ENCODE measurements at places on chromosomes 4 and X.
A peak's percentile ranks its signal among the peaks of the same experiment; 100 is the strongest.

DNA sequence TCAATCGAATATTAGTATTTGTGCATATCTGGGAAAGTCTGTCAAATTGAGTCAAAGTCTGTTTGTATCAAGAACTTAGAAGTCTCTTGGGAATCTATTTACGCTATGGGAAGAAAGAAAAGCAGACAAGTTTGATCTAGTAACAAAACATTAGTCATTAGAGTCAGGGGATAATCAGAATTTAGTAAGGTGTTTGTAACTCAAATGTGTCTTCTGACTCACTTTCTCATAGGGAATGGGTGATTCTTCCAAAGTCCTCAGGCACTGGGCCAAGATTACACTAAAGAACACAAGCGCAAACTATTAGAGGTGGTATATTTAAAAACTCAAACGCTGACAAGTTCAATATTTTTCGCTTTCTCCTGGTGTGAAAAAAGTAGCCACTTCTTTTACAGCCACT, 926.5 kb downstream of the PDHA2 start:
- no peak for DNase-seq

GRCh38 chrX:150940844-150941495, 42.2 kb upstream of the HMGB3 start:
- no peak for DNase-seq

DNA sequence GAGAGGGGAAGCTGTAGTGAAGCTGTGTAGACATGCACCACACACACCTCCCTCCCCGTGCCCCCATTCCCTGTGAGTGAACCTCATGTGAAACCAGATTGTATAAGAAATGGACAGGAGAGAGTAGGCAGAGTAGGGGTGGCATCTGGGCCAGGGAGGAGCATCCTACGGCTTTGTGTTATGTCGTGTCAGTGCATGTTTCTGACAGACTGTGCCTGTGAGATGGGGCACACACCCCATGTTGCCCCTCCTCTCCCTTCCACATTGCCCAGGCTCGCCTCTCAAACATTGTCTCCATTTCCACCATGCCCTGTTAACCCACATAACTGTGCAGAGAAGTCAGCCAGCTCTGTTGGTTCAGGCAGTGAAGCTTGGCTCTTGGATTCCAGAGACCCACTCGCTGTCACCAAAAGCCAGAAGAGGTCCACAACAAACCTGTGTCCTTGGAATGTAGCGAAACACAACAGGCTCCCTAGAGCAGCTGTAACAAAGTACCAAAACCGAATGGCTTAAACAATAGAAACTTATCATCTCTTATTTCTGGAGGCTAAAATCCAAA, 56.1 kb downstream of the SLC9A6 start:
- DNase-seq: no peak

GRCh38 chr4:185033072-185033471, 14.8 kb downstream of the HELT start:
- no peak for DNase-seq

GRCh38 chrX:5337160-5337559, 891.5 kb downstream of the NLGN4X start:
- DNase-seq: no peak

DNA sequence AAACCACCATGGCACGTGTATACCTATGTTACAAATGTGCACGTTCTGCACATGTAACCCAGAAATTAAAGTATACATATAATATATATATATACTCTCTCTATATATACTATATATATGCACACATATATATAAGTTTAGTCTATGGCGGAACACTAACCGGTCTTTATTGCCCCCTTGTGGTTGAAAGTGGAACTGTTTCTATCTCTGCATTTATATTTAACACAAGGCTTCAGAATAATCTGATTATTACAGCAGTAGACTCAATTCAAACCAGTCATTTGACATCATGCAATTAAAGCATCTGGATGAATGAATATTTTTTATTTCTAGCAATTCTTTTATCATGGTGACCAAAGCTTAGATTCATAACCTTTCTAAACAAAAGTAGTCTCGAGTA, 14.6 kb downstream of the RAB9B start:
- DNase-seq: peak; percentile 33

GRCh38 chrX:13179100-13179499, 134.7 kb upstream of the FAM9C start:
- DNase-seq: no peak

GRCh38 chrX:24761306-24761705, 67.6 kb downstream of the POLA1 start:
- DNase-seq: no peak

DNA sequence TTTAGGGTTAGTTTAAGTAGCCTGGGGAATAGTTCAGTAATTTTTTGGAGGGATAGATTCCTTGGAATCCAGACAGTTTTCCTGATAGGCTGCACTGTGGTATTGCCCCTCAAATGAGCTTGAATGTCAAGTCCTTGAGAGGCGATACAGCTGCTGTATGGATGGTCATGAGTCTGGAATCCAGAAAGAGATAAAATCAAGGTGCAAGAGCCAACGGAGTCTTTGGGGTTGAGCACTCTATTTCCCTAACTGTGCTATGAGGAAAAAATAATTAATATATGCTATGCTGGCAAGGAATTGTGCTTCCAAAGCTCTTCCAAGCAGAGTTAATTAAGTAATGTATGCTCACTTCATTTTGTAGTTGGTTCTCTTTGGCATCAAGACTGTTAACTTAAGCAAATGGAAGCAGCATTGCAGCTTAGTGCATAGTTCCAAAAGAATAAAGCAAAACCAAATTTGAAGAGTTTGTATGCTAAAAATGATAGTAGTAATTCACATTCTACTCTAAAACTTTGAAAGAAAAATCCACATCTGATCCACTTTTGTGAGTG, 48.8 kb downstream of the LIMCH1 start:
- DNase-seq: no peak

GRCh38 chrX:150936556-150936955, 38.1 kb upstream of the CD99L2 start:
- DNase-seq: no peak

Data from CD4-positive, alpha-beta T cell (primary cell).